Stimulated activated CD8-positive, alpha-beta memory T cell treated with anti-CD3 and anti-CD28 coated beads, Interleukin-7, amount 100 ng/mL, for 48 hours (primary cell): ENCODE measurements at places on chromosomes 11 and 22.

GRCh38 chr11:63869171-63869591, 30.3 kb downstream of the MARK2 start:
- DNase-seq: no peak

DNA sequence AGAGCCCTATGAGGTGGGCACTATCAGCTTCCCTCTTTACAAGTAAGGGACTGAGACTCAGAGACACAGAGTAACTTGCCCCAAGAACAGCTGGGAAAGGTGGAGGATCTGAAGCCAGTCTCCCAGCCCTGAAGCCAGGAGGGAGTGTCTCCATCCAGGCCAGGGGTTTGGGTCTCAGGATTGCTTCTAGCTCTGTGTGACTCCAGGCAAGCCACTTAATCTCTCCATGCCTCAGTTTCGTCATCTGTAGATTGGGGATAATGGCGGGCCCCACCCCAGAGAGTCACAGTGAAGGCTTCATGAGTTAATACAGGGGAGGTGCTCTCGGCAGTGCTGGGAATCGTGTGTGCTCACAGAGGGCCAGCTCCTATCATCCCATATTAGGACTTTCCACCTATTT, 10.5 kb downstream of the MAP4K2 start:
- no peak for DNase-seq

GRCh38 chr22:49108636-49109315, 718.9 kb downstream of the BRD1 start:
- DNase-seq: no peak

- no peak for DNase-seq
Measured at GRCh38 chr11:130633466-130633865, 185.0 kb downstream of the ADAMTS15 start.

GRCh38 chr11:80194016-80194415, 753.2 kb upstream of the TENM4 start:
- DNase-seq: no peak

- no peak for DNase-seq
Measured at GRCh38 chr22:31138126-31138525, 2.2 kb downstream of the PLA2G3 start.

DNA sequence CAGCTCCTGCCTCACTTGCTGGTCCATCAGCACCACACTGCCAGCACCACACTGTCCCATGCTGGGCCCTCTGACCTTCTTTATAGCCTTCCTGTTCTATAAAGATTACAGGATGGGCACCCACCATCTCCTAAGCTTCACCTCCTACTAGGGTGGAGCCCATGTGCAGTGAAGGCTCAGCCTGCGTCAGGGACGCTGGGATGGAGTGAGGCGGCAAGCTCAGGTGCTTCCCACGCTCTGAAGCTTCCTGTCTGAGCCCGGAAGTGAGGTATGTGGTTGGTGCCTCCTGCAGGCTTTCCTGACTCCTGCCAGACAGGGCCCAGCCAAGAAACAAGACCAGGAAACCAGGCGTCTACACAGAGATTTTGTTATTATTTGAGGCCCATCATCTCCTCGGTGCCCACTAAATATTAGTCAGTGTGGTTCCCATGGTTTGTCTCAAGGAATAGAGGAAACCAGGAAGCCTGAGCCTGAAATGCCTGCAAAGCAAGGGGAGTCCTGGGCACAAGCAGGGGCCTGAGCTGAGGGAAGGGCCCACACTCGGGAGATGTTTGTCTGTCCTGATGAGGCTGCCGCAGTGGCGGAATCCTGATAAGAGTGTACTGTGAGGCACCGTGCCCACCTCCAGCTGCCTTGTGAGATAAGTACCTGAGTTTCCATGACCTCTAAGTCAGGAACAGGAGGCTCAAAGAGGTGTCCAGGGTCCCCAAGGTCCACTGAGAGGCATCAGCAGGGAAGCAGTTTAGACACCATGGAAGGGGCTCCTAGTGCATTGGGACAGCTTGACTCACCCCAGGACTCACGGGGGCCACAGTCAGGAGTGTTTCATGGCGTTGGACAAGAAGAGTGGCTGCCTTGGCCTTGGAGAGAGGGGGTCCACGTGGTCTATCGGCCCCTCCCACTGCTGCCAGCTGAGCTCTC, 22.0 kb downstream of the RSPH14 start:
- DNase-seq: no peak

- no peak for DNase-seq
Measured at GRCh38 chr22:20465759-20466077, 28.1 kb upstream of the SCARF2 start.

DNA sequence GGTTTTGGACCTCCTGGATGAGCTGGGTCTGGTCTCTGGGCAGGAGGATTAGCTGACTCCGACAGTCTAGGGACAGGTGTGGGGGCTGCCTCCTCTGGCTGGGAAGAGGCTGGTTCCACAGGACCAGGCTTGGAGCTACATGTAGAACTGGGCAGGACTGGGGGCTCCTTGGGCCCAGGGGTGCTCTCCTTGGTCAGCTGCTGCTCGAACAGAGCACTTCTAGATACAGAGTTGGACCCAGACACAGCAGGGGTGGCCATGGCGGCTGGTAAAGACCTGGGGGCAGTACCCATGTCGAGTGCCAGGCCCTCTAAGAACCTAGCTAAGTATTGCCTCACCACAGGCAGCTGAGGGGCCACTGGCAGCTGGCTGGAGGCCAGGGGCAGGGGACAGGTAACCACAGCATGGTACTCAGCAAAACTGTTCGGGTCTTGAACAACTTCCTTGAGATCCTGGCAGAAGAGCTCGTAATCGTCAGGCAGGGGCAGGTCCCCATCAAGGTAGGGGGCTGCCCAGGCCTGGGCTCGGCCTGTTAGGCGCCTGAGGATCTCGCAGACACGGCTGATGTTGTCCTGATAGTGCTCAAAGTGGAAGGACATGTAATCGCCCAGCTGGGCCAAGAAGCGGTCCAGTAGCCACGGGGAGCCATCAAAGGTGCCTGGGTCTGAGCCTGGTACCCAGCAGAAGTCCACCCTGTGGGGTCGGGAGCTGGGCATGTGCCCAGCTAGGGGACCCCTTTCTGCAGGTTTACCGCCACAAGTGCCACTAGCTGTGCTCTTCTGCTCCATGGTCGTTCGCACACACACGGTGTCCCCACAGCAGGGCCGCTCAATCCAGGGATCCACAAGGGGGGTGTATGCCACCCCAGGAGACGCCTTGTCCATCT, 3.1 kb downstream of the GNB1L start:
- no peak for DNase-seq
